ENCODE measurements at places on chromosomes 11 and 22. TPM values are rescaled to one million over a fixed set of nuclear protein-coding genes. Genes with fewer than 3 reads are reported as not detected.

CCDC89 gene
- total RNA-seq = 2.0 TPM

SLC2A11 gene
- total RNA-seq = 29.5 TPM

OR4D6 gene
- total RNA-seq = not detected

CD6 gene
- 0.23 TPM for total RNA-seq

DNA sequence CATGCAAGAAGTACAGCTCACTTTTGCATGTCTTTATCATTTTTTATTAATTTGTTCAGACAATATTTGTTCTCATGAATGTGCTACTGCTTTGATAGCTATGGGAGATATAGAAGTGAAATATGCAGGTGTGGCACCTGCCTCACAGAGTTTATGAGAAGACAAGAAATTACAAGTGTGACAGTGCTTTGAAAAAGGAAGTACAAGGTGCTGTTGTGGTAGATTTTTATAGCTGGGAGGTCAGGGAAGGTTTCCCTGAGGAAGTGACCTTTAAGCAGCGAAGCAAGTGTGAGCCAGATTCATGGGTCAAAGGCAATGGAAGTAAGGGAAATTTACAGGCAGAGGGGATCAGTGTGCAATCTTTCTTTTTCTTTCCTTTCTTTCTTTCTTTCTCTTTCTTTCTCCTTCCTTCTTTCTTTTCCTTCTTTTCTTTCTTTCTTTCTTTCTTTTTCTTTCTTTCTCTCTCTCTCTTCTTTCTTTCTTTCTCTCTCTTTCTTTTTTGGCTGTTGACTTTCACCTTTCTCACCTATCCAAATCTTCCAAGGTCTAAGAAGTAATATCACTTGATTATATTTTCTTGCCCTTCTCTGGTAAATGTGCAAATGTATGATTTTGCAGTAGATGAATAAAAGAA, 6.4 kb upstream of the BMAL1 start:
- no peaks in the 10 kb centered on the region for H3K36me3 ChIP-seq
- no peak for DNase-seq
- no peak overlapping the region for H3K4me3 ChIP-seq
- no peaks in the 10 kb centered on the region for H3K27me3 ChIP-seq

GRCh38 chr22:44384563-44385295, 72.0 kb upstream of the SHISAL1 start:
- DNase-seq = no peak
- H3K27me3 ChIP-seq = no peaks in the 10 kb centered on the region
- H3K4me1 ChIP-seq = no peaks in the 10 kb centered on the region
- H3K27ac ChIP-seq = no peak overlapping the region

- no peak overlapping the region for H3K27ac ChIP-seq
- no peaks in the 10 kb centered on the region for H3K36me3 ChIP-seq
- no peak overlapping the region for H3K4me3 ChIP-seq
- 0 out of 2 replicates have a peak, but pooled peaks cover 1% of the 10 kb centered on the region for H3K27me3 ChIP-seq
These were observed 47.6 kb upstream of the PARVA start for GRCh38 chr11:12329797-12330196.

DNA sequence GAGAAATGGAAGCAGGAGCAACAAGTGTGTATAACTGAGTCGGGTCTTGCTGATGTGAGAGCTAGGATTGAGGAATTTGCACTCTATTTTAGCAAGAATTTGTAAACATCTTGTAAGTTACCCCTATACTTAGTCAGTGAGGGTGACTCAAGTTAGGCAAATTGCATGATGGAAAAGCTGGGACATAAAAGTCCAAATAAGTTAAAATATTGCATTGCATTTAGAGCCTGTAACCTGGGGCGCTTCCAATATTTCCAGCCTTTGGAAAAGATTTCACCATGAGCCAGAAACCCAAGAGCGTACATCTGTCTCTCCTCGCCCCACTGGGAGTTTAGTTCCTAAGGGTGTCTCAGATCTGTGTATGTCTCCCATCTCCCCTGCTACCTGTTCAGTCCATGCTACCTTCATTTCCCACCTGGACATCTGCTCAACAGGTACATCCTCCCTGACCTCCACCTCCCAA, 37.0 kb upstream of the ACCSL start:
- H3K4me3 ChIP-seq = no peak overlapping the region
- H3K4me1 ChIP-seq = no peaks in the 10 kb centered on the region
- H3K27me3 ChIP-seq = no peaks in the 10 kb centered on the region
- DNase-seq = no peak
- H3K27ac ChIP-seq = no peak overlapping the region

DNA sequence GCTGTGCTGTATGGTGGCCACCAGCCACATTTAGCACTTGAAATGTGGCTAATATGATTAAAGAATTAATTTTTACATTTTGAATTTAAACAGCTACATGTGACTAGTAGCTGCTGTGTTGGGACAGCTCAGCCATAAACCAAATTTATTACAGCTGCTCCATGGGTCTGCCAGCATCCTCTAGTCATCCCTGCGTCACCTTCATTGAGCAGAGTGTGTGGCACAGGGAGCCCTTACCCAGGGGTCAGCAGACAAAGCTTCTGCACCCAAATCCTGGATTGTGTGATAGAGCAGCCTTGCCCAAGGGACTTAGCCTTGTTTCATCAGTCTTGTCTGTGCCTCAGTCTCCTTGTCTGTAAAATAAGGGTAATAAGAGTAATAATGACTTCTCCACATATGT, 19.4 kb upstream of the ACCSL start:
- no peaks in the 10 kb centered on the region for H3K27me3 ChIP-seq
- no peaks in the 10 kb centered on the region for H3K4me1 ChIP-seq
- H3K27ac ChIP-seq = no peak overlapping the region
- no peak overlapping the region for H3K4me3 ChIP-seq
- H3K36me3 ChIP-seq = no peaks in the 10 kb centered on the region
- DNase-seq = no peak

- H3K4me3 ChIP-seq = no peak overlapping the region
- no peaks in the 10 kb centered on the region for H3K27me3 ChIP-seq
- no peaks in the 10 kb centered on the region for H3K36me3 ChIP-seq
- no peak for DNase-seq
These were observed 49.7 kb downstream of the EXT2 start for GRCh38 chr11:44145011-44145775.

DNA sequence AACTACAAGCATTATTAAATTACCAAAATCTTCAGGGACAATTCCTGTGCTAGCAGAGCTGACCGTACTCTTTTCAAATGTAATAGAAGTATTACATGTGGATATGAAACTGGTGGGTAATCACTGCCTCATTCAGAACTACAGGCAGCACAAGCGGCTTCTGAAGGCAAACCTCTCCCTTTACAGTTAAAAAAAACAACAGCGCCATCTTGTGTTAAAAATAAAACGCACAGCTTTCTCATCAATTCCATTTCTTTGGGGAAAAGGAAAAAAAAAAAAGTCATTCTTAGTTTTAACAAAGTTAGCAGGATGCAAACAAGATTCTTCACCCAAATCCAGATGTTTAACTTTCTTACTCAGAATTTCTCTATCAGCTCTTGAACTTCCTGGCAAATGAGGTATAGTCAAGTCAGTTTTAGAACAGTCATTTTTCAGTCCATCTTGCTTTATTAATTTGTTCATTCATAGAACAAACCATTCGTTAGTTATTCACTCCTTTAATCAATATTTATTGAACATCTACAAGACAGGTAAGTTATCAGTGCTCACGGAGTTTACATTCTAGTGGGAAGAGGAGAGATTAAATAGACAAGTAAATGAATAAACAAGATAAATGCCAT, 331.8 kb upstream of the MPPED2 start:
- H3K27ac ChIP-seq = no peak overlapping the region
- no peaks in the 10 kb centered on the region for H3K36me3 ChIP-seq
- no peaks in the 10 kb centered on the region for H3K27me3 ChIP-seq
- H3K4me3 ChIP-seq = no peak overlapping the region
- no peaks in the 10 kb centered on the region for H3K4me1 ChIP-seq
- peak; percentile 61 for DNase-seq

All from Caco-2 (cell line).